ENCODE measurements at places on chromosomes 12 and 14.

DNA sequence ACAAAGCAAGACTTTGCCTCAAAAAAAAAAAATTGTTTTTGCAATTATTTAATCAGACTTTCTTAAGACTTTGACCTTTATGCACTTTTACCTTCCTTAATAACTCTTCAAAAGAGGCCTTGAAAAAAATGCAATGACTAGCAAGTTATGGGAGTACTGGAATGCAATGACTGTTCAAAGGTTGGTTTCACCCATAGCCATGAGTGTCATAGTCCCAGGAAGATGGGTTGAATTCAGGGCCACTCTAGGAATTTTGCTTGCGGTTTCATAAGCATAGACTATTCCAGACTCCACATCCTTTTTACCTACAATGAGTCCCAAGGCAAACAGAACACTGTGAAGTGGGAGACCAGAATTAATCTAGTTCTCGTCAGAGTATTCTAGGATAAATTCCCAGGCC is 29.4 kb upstream of the DENND5B start:
- DNase-seq = no peak

DNA sequence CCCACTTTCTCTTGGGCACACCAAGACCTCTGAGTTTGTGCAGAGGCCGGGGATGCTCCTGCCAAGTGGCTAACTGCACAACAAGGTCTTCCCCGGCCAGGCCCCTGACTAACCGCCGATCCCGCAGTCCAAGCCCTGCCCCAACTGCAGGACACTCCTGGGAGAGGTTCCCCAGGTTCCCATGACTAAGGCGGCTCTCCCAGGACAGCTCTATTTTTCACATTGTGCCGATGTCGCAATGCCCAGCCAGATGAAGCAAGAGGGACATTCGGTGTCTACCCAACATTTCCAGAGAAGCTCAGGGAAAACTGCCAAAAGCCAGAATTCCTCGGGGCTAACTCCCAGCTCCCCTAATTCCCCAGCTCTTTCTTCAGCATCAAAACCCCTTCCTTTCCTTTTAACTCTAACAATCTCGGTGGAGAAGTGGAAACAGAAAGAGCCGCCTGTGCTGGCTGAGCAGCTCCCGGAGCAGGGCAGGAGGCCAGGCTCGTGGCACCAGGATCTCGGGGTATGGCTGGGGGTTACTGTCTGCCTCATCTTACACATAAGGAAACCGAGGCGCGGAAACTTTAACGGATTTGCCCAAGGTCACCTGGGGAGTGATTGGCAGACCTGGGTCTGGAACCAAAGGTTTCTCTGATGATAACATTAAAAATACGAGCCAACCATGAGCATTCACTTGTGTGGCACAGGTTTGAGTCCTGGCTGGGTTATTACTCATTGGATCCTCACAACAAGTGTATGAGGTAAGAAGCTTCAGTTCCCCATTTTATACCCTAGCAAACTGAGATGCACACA is 318.2 kb downstream of the BCL11B start:
- DNase-seq = no peak

- no peak for DNase-seq
Measured at GRCh38 chr14:24673534-24674203, 39.7 kb upstream of the GZMB start.

DNA sequence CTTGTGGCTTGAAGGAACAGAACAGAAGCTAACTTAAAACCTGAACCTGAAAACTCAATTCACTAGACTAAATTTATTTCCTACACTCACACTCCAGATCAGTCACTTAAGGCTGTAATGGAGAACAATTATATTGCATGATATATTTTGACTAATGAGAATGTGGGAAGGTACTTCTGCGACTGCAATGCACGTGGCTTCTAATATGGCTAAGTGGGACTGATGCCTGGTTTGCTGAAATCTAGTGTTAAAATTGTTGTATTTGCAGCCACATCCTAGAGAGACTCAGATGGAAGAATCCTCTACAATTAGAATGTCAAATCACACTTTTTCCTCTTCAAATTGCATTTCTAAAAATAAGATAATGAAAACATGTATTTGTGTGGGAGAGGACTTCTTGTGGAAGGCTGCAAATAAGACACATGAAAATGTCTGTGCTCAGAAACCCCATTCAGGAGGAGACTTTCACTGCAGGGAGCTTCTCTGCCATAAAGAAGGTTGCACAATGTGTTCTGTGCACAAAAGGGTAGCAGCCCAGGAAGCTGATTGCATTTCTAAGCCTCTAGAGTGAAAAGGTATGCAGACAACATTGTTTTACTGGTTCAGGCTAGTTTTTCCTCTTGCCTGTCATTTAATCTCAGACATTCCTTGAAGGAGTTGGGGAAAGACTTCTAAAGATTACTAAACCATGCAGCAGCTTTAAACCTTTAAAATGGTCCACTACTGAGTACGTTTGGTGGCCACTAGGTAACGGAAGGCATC is 224.3 kb downstream of the NEDD1 start:
- no peak for DNase-seq

- DNase-seq = no peak
Measured at GRCh38 chr12:67047634-67048033, 221.5 kb upstream of the CAND1 start.

GRCh38 chr12:112367965-112368364 is 14.3 kb downstream of the HECTD4 start:
- no peak for DNase-seq

DNA sequence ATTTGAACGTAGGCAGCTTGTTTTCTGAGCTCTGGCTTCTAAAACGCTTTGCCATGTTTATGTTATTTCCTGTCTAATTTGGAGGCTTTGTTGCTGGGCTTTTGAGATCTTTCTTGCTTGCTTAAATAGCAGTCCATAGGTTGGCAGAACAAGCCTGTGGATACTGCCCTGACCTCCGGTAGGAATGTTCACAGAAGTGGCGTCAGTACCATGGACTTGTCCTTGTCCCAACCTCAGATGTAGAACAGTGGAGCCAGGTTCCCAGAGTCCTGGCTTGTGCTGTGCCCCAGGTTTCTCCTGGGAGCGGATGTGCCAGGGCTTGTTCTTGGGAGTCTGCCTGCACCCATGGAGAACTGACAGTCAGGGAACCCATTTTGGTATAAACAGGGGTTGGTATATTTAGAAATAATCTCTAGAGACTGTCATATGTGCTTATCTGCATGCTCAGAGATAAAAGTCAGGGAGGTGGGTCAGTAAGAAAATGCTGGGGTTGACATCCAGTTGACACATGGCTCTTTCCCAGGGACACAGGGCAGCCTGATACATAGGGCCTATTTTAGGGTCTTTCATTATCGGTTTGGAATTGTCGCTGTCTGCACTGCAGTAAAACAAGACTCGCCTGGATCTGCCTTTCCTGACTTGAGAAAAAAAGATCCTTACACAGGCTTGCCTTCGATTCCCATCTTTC is 22.9 kb downstream of the CACNA1C start:
- no peak for DNase-seq

DNA sequence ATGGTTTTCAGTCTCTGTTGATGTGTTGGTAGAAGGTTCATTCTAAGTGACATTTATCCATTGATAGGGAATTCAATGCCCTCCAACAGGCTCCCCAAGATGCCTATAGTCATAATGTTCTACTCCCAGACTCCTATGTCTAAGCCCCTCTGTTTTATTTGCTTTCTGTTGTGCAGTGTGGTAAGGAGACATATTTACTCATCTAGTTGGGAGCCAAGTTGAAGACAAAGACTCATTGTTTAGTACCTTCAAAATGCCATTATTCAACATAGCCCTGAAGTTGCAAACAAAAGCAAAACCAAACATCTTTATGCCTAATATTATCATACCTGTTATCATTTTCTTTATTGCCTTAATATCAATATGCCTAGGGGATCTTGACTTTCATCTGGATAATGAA is 302.1 kb downstream of the RMST start:
- DNase-seq = no peak

- no peak for DNase-seq
Measured at GRCh38 chr12:48979602-48980388, 1.7 kb downstream of the WNT1 start.

DNA sequence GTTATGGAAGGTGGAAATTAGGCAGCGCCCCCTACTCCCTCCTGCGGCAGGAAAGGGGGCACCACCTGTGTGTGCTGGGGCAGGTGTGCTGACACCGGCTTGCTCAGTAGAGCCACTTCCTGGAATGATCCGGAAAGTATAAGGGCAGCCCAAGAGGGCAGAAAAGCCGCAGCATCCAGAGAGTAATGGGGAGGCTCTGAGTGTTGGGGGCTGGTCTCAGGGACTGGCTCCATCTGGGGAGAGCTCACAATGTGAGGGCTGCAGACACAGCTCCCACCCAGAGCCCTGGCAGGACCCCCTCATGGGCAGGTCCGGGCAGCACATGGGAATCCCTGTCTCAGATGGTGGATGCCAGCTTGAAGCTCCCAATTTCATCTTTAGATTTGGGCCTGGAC is 187.6 kb upstream of the C14orf180 start:
- DNase-seq = no peak

GRCh38 chr12:105219261-105220028 is 16.5 kb downstream of the APPL2 start:
- no peak for DNase-seq

- DNase-seq = no peak
Measured at GRCh38 chr12:56457817-56458216, 3.4 kb upstream of the MIP start.

All from RKO (cell line).